Activated naive CD4-positive, alpha-beta T cell treated with anti-CD3 and anti-CD28 coated beads, Interleukin-2, amount 10 ng/mL, durations not matched to agents 5 hours and 36 hours (primary cell): ENCODE measurements at places on chromosomes 1 and 21. TPM values are rescaled to one million over a fixed set of nuclear protein-coding genes. Genes with fewer than 3 reads are reported as not detected.

Gene TSPEAR
- not detected for total RNA-seq

Gene WDR64
- 0.10 TPM for total RNA-seq

Gene MYBPHL
- total RNA-seq, result not detected

Gene SERTAD4
- total RNA-seq, result not detected

Gene ENAH
- not detected for total RNA-seq

Gene RNF186
- total RNA-seq, result not detected

Gene PLPPR5
- not detected for total RNA-seq

Gene HMGN1
- 356 TPM for total RNA-seq

Gene CLDN17
- total RNA-seq, result not detected

Gene TBX19
- total RNA-seq, result 1.6 TPM

Gene WNT2B
- not detected for total RNA-seq

Gene DENND2D
- 326 TPM for total RNA-seq

Gene DEGS1
- total RNA-seq, result 78.6 TPM

Gene KCND3
- not detected for total RNA-seq

Gene BRDT
- total RNA-seq, result not detected

Gene FABP3
- not detected for total RNA-seq

Gene SLC9C2
- not detected for total RNA-seq

Gene GAS5
- 496 TPM for total RNA-seq

Gene SLC44A3
- not detected for total RNA-seq

Gene SV2A
- total RNA-seq, result 17.3 TPM

Gene A3GALT2
- not detected for total RNA-seq

Gene ATP1A2
- total RNA-seq, result not detected

Gene OR2W3
- not detected for total RNA-seq

Gene ABCD3
- total RNA-seq, result 22.8 TPM

Gene CTXND2
- not detected for total RNA-seq

Gene MEGF6
- total RNA-seq, result 30.2 TPM

Gene SFN
- total RNA-seq, result 5.6 TPM

Gene DCST1
- not detected for total RNA-seq

Gene CLCA1
- not detected for total RNA-seq

Gene ETV3L
- not detected for total RNA-seq

Gene RAB25
- 0.81 TPM for total RNA-seq

Gene CLCA4
- not detected for total RNA-seq

Gene GART
- total RNA-seq, result 110 TPM

Gene ZSWIM5
- 0.35 TPM for total RNA-seq

Gene MTARC1
- total RNA-seq, result not detected

Gene UCHL5
- total RNA-seq, result 36.8 TPM

Gene CEP350
- total RNA-seq, result 53.1 TPM

Gene AZIN2
- 6.6 TPM for total RNA-seq

Gene SIM2
- total RNA-seq, result not detected

Gene C1QTNF12
- 3.2 TPM for total RNA-seq

Gene LYPD8
- total RNA-seq, result not detected

Gene NBPF19
- total RNA-seq, result 23.7 TPM

Gene TMEM125
- not detected for total RNA-seq

Gene ILDR2
- 4.9 TPM for total RNA-seq

Gene GPR89B
- 23.9 TPM for total RNA-seq

Gene CFAP126
- not detected for total RNA-seq

Gene KIF21B
- total RNA-seq, result 113 TPM

Gene FNBP1L
- 0.36 TPM for total RNA-seq

Gene C1orf94
- not detected for total RNA-seq
